ENCODE measurements at places on chromosomes 5 and 9. TPM values are rescaled to one million over a fixed set of nuclear protein-coding genes. Genes with fewer than 3 reads are reported as not detected.

Gene PCDHB9
- 2.5 TPM for total RNA-seq

Gene NUP188
- 14.8 TPM for total RNA-seq

Gene SV2C
- total RNA-seq = 0.06 TPM

Gene NIPSNAP3A
- 20.3 TPM for total RNA-seq

Gene PCDHGA1
- total RNA-seq = 1.8 TPM

Gene LOX
- 25.2 TPM for total RNA-seq

Gene ARRDC1
- 20.0 TPM for total RNA-seq

Gene PTGDS
- total RNA-seq = 4,014 TPM

Gene VLDLR
- total RNA-seq = 106 TPM

Gene COL23A1
- 5.5 TPM for total RNA-seq

GRCh38 chr5:92977846-92978540 lies 603.0 kb downstream of the NR2F1-AS1 start:
- no peak for DNase-seq

- DNase-seq = no peak
Measured at GRCh38 chr9:27426511-27427271, 97.4 kb upstream of the IFNK start.

- DNase-seq = no peak
Measured at GRCh38 chr5:80930940-80931339, 29.2 kb upstream of the RASGRF2 start.

DNA sequence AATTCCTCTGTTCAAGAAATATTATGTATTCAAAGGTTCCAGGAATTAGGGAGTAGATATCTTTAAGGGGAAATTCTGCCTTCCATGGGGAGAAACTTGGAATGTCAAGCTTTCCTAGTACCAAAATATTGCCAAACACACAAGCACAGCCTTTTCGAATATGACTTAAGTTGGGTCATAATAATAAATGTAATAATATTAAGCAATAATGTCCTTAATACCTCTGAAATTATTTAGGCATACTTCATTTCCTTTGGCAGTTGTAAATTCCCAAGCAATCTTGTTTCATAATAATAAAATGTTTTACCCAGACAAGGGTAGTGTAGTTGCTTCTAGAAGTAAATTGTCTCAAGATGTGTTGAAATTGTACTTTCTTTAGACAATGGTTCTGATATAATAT lies 630.3 kb upstream of the CDH18 start:
- no peak for DNase-seq

GRCh38 chr5:150000990-150001659 lies 586 bp downstream of the HMGXB3 start:
- peak; percentile 57 for DNase-seq

GRCh38 chr9:69324549-69325401 lies at the start of gene ENTREP1:
Gene ENTREP1 (plus strand): TSS chr9:69325215. CDS start chr9:69325310, 95 bp downstream.
- peak; percentile 83 for DNase-seq

- no peak for DNase-seq
Measured at GRCh38 chr9:99720455-99721050, 101.1 kb upstream of the NR4A3 start.

DNA sequence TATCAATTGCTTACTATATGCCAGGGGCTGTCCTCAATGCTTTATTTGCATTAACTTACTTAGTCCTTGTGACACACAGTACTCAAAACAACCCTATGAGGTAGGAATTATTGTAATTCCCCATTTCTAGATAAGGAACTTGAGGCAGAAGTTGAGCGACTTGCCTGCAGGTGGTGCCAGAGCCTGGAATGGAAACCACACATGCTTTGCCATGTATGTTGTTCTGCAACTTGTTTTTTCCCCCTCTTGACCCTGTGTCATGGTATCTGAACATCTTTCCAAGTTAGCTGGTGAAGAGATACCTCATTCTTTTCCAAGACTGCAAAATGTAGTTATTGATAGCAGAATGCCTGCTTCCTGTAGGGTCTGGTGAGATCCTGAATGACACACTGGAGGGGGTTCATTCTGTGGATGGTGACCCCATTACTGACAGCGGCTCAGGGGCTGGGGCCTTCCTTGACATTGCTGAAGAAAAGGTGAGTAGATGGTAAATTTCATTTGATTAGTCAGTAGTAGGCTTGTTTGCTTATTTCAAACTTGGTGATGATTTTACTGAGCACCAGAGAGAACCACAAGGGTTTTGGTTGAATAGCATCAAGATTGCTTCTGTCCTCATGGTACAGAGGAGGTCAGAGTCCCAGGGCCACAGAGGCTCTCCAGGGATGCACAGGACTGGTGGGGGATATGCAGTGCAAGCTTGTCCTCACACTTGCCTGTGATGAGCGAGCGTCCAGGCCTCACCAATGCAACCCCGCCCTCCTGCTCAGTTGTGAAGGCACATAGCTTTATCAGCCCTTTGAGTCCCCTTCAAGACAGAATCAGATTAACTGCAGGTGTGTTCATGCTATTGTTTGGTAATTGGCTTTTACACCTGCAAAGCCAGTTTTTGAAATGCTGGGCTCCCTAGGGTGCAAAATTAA lies 57.0 kb downstream of the COL15A1 start:
- peak; percentile 61 for DNase-seq

- no peak for DNase-seq
Measured at GRCh38 chr9:111035543-111036428, 2.5 kb downstream of the LPAR1 start.

- DNase-seq = no peak
Measured at GRCh38 chr9:4667681-4668080, 1.4 kb upstream of the SPATA6L start.

DNA sequence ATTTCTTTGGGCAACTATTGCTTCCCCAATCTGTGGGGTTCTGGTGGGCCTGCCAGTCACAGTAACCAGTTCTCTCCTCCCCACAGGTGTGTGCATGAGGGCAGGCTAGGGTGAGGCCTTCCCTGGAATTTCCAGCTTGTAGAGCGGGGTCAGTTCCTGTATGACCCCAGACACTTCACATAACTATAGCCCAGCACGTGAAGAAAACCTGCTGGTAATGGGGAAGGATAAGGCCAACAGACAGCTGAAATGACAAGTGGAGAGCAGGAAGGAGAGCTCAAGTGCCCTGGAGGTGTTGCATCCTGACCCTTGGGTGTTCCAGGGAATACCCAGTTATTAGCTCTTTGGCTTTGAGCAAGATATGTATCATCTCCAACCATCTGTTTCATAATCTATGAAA lies 142.2 kb downstream of the CDC42SE2 start:
- no peak for DNase-seq

GRCh38 chr9:114991861-114992260 lies 61.5 kb upstream of the TNFSF8 start:
- DNase-seq = no peak

DNA sequence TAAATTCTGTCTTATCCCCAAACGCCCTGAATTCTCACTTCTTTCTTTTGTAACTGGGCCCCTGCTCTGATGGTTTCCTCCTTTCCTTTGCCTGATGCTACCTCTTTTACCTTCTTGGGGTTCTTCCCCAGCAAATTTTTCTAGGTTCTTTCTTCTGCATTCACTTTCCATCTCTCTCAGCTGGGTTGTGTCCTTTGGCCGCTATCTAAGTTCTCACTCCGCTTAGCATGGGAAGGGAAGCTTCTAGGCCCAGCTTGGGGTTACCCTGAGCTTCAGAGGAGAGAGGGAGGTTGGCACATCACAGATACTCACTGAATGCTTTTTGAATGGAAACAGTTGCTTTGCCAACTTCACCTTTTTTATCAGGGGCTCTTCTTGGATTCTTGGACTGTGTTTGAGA lies 17.0 kb downstream of the PALM2AKAP2 start:
- no peak for DNase-seq

DNA sequence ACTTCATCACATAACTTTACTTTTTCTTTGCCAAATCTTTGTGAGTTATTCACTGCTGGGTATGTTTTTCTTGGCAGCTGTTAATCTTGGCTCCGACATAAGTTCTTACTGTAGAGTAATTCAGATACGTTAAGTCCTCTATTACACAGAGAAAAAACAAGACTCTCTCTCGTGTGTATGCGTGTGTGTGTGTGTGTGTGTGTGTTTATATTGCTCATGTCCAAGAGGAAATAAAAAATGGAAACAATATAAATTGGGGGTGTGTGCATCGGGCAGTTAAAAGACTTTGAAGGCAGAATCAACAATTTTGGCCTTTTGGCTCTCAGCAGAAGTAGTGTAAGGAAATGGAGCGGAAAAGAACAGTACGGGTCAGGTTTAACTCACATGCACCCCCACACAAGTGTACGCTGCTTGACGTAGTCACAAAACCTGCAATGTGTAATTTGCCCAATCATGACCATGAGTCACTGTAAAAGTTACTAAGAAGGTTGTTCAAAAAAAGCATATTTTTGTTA lies 67.2 kb upstream of the IFNE start:
- DNase-seq = peak; percentile 27

DNA sequence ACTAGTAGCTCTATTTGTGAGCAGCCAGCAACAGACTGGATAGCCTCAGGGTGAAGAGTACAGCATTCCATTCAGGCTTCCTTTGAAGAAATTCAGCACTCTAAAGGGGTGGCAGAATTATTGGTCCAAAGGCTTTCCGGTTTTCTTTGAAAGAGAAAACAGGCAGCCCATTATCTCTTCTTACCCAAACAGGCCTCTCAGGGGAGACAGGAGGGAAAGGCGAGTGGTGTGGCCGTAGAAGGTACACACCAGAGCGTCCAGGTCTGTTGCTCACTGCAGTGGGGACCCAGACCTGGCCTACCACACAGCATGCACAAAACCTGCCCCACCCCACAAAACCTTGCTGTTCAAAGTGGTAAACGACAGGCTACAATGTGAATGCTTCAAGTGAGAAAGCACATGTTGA lies 83.3 kb downstream of the ZNF608 start:
- no peak for DNase-seq

DNA sequence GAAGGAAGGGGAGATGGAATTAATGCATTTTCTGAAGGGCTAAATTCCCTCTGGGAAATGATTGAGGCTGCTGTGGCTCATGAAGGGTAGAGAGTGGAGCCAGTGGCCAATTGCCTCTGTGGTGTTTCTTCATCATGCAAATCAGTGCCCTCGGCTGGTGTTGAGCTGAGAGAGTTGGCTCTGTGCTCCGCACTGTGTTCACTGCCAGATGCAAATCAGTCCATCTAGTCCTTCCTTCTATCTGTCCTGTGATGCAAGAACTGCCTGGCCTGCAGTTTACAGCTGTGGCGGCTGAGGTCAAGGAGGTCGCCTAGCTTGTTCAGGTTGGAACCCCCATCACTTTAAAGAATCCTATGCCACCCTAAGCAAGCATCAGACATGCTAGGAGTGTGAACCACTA lies 6.0 kb downstream of the TMEM171 start:
- DNase-seq = no peak

GRCh38 chr5:77635917-77636640 lies 2.4 kb downstream of the OTP start:
- no peak for DNase-seq

GRCh38 chr5:96537386-96537785 lies 104.3 kb upstream of the PCSK1 start:
- DNase-seq = no peak

DNA sequence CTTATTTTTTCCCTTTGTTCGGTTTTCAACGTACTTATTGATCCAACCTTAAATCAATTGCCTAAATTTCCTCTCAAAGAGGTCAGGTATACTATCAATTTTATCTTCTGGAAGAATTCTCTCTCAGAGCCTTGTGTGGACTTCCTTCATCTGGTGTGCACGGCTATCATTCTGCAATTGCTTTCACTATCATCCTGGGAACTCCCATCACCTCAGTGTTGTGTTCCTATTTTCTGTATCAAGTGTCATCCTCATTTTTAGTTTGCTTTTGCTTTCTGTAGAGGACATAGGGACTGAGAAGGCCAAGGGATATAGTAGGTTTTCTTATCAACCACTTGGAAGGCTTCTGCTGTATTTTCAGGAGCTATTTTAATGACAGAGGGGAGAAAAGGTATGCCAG lies 11.3 kb downstream of the STOM start:
- no peak for DNase-seq

DNA sequence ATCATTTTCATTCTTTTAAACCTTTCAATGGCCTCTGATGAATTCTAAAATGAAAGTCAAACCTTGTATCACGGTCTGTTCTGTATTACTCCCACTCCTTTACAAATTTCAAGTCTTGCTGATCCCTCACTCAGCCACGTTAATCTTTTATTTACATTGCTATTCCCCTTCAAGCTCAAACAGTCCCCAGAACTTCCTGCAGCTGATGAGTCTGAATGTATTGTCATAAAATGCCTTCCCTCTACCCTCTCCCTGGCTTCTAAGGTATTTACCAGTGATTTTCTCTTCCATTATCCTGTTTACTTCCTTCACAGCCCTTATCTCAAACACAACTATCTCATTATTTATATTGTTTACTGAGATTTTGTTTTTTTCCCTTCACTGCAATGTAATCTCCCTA lies 562.3 kb upstream of the C9orf72 start:
- DNase-seq = no peak

DNA sequence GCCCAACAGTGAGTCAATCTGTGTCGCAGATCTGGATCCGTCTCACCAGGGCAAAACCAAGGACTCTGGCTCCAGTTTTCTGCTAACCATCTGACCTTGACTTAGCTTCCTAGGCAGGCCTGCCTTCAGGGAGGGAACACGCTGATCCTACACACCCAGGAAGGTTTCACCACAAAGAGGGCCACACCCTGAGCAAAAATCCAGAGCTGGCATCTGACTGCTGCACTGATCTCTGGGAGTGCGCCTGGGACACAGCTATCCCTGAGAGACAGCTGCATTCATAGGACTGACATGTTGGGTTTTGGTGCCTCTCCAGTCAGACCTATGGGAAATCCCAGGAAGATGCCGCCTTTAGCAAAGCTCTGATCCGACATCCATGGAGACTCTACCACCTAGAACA lies 47.5 kb downstream of the CDK5RAP2 start:
- peak; percentile 33 for DNase-seq
